Gastroesophageal sphincter (tissue), 4 donors: ENCODE measurements at places on chromosomes 12 and 14. TPM values are rescaled to one million over a fixed set of nuclear protein-coding genes. Genes with fewer than 3 reads are reported as not detected.

PAX9 gene
- total RNA-seq: 0.81 TPM

DNA sequence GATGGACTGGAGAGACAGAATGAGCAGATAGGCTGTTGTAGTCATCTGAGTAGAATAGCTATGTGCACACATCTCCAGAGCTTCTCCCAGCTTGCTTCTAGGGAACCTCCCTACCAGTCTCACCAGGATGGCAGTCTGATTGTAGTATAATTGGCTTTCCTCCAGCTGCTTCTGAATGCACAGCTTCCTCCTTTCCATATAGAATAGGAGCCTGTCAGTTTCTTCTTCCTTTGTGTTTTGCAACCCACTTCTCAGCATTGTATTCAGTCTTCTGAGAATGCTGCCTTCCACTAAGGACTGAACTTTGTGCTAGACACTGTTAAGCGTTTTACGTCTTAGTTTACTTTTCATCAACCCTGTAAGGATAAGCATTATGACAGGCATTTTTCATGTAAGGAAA, 2.2 kb upstream of the CSAD start:
- ATAC-seq: no peak

DNA sequence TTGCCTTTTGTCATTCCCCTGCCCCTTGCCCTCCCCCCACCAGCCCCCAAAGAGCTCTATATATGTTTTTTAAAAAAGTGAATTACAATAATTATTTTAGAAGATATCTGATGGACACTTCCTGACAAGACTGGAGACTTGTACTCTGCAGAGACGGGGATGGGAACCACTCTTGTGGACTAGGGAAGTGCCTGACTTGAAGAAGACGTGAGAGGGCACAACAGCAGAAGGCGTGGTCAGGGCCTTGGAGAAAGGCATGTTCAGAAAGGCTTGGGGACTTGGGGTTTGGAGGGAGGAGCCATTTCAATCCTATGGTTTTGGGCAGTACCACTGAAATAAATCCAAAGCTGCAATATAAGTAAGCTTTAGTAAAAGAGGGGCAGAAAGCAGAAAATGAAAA, 154.7 kb downstream of the APAF1 start:
- no peak for ATAC-seq

GRCh38 chr14:90177539-90178189, 78.7 kb upstream of the PSMC1 start:
- ATAC-seq: no peak

DNA sequence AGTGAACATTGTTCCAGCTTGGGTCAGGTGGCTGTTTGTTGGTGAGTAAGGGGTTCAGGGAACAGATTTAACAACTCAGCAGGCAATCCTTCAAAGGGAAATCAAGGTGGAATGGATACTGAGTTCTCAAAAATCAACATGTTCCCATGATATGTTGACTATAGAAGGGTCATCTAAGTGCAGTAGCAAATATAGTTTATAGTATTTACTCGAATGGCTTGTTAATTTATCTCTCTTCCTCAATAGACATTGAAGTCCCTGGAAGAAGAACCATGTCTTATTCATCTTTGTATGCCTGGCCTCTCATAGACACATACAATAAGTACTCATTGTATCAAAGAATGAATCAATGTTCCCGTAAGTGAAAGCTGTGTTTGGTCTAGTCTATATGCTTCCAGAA, 24.5 kb upstream of the DUSP6 start:
- ATAC-seq: no peak

- no peak for ATAC-seq
These were observed 159.2 kb upstream of the ALG10B start for GRCh38 chr12:38157274-38157932.

DNA sequence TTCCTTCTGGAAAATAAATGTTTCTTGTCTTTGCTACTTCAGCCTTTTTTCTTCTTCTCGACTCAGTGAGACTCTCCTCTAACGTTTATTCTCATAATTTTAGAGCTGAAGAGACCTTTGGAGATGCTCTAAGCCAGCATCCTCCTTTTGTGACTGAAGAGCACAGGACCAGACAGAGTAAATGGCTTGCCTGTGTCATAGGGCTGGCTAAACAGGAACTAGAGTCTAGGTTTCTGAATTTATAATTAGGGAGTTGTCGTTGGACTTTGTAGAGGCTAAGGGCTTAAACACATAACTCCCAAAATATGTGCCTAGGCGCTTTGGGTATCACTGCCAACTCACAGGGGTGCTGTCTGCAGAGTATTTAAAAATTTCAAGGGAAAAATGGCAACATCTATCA, 98.5 kb downstream of the FGD4 start:
- no peak for ATAC-seq

- peak; percentile 23 for ATAC-seq
These were observed 16.1 kb upstream of the NUDT14 start for GRCh38 chr14:105197211-105197641.

ADAMTS20 gene
- not detected for total RNA-seq

DNA sequence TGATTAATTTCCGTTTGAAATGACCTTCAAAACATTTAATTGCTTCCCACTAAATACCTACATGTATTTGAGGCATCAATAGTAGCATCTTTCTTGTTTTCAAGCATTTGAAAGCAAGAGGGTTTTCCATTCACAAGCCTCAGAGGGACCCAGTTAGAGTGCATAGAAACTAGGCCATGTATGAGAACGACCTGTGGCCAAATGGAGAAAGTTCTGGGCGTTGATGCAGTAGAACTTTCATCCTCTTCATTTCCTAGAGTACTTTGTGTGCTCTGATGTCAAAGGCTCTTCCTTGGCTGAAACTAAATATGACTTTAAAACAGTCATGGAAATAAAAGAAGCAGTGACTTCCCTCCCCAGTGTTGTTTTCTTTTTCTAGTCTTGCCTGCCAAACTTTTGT, 944 bp upstream of the DHRS7 start:
- ATAC-seq: no peak

GRCh38 chr14:69133206-69134125, 19.5 kb downstream of the DCAF5 start:
- ATAC-seq: no peak

ACVRL1 gene
- 110 TPM for total RNA-seq

PRMT5 gene
- 40.2 TPM for total RNA-seq

DNA sequence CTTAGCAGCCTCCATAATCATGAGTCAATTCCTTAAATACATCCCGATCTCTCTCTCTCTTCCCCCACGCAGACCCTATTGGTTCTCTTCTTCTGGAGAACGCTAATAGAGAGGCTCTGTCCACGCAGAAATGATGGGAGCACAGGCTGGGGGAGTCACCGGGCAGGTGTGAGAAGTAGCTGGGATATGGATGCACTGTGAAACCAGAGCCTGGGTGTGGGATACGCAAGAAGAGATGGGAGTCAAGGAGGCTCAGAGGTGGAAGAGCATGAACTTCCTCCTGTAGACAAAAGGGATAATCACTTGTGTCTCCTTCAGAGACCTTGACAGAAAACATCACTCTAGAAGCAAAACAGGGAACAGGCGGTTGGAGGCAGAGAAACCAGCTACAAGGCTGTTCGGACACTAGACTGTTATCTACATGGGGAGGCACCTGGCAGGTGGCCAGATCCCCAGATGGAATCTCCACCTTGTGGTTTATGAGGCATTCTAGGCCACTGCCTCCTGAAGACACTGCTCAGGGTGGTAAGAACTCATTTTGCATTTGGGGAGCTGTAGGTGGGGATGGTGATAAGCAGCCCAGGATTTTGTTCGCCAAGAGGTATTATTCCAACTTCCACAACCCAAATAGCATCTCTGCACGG, 7.2 kb upstream of the SELPLG start:
- ATAC-seq: no peak

GRCh38 chr12:57175428-57176138, 28.2 kb upstream of the LRP1-AS start:
- peak; percentile 79 for ATAC-seq

LUM gene
- total RNA-seq: 29.6 TPM

- no peak for ATAC-seq
These were observed 98.1 kb upstream of the GRIP1 start for GRCh38 chr12:66776974-66777373.

GRCh38 chr14:102967506-102967795, 45.0 kb downstream of the AMN start:
- ATAC-seq: no peak

DNA sequence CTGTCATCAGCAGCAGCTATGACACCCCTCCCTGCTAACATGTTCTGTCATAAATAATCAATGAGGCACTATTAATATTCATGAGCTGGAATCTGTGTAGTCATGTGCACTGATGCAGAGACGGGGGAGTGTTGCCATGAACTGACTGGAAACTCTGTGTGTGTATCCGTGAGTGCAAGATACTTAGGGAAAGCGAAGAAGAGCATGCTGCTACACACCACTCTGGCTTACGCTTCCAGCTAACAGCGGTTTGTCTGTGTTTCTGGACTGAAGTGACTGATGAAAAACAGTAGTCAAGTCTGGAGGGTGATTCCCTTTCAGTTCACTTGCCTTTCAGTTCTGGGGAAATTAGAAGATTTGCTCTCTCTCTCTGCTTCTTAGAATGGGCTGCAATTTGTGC, 249.4 kb downstream of the PDZRN4 start:
- no peak for ATAC-seq

DNA sequence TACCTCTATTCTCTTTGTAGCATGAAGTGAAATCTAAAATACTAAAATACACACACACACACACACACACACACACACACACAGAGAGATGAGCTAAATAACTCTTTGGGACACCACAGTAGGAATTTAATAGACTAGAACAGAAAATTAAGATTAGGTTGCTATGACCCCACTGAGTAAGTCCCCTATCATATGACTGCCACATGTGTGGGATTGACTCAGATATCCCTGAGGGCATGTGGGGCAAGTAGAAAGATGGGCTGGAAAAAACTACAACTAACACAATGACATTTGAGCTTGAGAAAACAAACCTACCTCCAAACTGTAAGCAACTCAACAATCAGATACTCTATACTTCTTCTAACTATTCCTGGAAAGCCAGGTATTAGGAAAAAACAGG, 27.0 kb downstream of the SLC25A21 start:
- no peak for ATAC-seq

DNA sequence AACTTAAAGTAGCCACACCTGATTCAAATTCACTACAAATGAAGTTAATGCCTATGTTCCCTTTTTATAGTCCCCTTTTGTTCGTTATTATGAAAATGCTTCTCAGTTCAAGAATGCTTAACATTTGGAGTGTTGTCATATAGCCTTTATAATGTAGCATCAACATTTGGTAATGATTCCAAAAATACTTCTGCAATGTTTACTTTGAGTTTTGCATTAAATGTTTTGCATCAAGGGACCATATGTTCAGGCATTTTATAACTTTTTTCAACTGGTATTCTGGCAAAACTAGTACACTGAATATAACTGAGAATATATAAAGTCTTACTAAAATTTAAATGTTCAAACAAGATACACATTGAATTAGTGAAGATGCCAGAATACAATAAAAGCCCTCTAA, 209.6 kb upstream of the SLC16A7 start:
- ATAC-seq: no peak

GRCh38 chr12:94535510-94535921, 75.8 kb upstream of the CEP83 start:
- no peak for ATAC-seq

DNA sequence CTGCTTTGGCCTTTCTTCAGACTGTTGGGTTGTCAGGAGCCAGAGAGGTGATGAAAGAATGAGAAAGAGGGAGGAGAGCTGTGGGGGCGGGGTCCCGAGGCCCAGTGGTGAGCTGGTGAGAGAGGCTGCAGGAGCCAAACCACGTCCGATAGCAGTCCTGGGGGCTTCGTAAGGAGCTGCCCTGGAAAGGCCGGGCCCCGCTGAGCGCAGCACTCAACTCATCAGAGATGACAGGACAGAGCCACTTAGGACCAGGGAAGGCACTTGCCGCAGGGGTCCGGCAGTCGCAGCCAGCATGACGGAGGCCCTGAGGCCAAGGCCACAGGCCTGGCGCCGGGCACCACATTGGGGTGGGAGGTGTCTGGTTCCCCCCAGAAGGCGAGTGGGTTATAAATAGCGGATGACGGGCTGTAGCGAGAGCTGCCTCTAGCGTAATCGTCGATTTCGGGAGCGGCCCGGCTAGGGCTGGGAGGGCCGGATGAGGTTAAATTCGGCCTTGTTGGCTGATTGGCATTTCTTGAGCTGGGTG, 179.0 kb downstream of the TSPAN9 start:
- no peak for ATAC-seq

GALNT8 gene
- 2.4 TPM for total RNA-seq

DNA sequence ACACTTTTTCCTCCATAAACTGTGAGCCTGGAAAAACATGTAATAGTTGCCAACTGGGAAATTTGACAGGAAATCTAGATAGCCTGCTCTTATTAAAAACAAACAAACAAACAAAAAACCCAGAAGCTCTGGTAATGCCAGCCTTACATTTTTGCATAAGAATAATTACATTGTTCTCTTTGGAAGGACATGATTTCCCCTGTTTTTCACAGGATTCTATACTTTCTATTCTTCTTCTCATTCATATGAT, 137.9 kb downstream of the AEBP2 start:
- ATAC-seq: no peak

DNA sequence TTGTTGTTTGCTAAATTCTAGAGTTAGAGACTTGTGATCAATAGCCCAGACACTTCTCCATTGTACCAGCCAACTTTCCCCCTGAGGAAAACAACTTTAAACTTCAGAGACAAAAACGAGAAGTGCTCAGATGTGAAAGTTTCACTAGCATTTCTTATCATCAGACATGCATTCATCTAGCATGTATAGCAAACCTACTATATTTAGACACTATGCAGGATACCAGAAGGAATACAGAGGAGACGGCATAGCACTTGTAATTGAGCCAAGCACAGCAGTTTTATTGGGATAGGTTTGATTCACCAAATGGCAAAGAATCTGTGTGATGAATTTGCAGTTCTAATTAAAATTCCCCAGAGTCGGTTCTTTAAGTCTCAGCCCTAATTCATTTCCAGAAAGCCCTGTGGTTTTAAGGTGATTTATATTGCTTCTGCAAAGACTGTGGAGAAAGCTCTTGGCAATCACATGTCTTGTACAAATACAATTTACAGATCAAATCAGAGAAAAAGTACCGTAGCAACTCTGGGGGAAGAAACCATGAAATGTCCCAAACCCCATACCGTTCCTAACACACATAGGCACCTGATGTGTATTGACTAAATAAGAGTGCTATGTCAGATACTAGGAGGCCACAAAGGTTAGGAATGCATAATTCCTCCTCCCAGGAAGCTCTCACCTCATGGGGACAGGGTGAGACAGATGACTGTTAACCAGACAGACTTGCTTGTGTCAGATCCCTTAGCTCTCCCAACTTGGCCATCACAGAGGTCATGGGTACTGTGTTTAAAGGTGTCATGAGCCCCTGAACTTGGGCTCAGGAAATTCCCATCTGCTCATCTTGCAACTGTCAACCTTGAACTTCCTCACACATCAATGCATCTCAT, 69.6 kb upstream of the KRAS start:
- ATAC-seq: no peak

GRCh38 chr12:95882080-95882479, 23.3 kb downstream of the SNRPF start:
- no peak for ATAC-seq

SLC7A8 gene
- total RNA-seq: 36.1 TPM

GRCh38 chr12:113955109-113955970, 10.8 kb downstream of the RBM19 start:
- no peak for ATAC-seq

- no peak for ATAC-seq
These were observed 15.5 kb upstream of the CLEC2A start for GRCh38 chr12:9947674-9948073.

TAS2R7 gene
- not detected for total RNA-seq

GRCh38 chr12:8968761-8969160, 19.3 kb upstream of the M6PR start:
- no peak for ATAC-seq

FGF6 gene
- total RNA-seq: not detected
